ENCODE measurements at places on chromosomes 2 and 18.

GRCh38 chr2:234682492-234683228 is 185.8 kb upstream of the ARL4C start:
- no peak for DNase-seq

- no peak for DNase-seq
Observed at GRCh38 chr2:219662566-219662965, 35.1 kb downstream of the SLC4A3 start.

- DNase-seq: no peak
Observed at GRCh38 chr2:200800458-200800857, 11.3 kb upstream of the BZW1 start.

- DNase-seq: peak; percentile 43
Observed at GRCh38 chr2:28413152-28413898, 20.7 kb downstream of the FOSL2 start.
